Sigmoid colon (tissue), 7 donors: ENCODE measurements at places on chromosomes 4 and X. TPM values are rescaled to one million over a fixed set of nuclear protein-coding genes. Genes with fewer than 3 reads are reported as not detected.
A peak's percentile ranks its signal among the peaks of the same experiment; 100 is the strongest.

DNA sequence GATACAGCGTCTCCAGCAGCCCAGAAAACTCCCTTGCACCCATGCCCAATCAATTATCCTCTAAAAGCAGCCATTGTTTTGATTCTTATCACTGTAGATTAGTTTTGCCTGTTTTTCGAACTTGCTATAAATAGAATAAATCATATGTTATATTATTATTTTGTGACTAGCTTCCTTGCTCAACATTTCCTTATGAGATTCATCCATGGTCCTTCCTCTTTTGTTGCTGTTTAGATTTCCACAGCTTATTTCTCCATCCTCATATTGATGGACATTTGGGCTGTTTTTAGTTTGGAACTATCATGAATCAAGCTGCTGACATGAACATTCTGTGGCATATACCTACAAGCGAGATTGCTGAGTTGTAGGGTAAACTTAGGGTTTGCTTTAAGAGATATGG, 595.3 kb downstream of the BCOR start:
- DNase-seq: no peak

GRCh38 chr4:2837110-2837903, 6.3 kb upstream of the ADD1 start:
- DNase-seq: peak; percentile 57

DNA sequence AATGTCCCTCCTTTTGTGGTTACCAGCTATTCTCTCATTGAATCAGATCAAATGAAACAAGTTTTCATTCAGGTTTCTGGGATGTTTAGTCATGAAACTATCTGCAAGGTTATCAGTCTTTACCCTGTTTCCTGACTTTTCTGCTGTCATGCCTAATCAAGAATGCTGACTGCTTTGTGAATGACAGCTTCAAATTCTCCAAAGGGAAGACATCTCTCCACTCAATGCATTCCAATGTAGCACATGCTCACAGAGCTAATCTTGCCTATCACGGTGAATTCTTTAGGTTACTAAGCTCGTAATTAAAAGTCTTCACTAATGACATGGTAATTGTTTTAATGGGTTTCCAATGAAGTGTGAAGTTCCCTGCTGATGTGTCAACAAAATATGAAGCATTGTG, 1068.5 kb downstream of the PCDH7 start:
- no peak for DNase-seq

DNA sequence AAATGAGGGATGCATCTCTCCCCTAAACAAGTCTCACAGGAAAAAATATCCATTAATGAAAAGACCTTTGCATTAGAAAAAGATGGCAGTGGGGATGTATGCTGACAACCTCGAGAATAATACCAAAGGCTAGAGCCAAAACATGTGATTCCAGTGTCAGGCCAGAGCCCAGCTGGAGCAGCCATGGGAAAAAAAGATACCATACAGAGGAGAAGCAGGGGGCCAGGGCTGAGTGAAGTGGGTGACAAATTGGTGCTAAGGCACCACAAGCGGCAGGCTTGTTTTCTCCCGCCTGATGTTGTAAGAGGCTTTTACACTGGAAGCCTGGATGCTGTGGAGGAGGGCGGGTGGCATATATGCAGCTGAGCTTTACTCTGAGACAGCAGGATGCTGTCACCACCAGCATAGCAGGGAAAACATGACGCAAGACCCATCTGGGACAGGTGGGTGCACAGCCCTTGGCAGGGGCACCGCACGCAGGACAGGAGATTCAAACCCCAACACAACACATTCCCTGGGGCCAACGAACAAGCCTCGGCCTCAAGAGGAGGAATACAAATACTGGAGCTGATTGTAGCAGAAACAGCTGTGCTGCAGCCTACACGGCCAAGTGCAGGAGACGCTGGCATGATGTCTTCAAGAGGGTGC, 91.9 kb downstream of the TSPAN5 start:
- DNase-seq: peak; percentile 66

GRCh38 chrX:150849996-150850720, 48.3 kb downstream of the CD99L2 start:
- DNase-seq: no peak

GRCh38 chrX:110432906-110433215, 74.2 kb downstream of the RTL9 start:
- DNase-seq: no peak

DNA sequence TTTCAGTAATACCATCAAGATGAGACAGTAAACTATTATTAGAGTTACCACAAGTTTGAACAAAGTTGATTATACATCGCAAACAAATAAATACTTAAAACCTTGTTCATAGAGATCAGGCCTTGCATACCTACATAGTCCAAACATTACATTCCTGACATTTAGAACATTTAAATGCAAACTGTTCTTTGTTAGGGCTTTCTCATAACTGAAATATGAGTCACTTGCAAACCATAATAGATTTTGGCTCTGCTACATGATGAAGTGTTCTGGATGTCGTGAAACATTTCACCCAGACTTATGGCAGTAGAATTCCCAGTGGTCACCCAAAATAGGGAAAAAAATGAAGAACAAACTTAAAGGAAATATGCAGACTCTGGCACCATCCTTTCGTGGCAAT, 75.0 kb downstream of the FAT4 start:
- no peak for DNase-seq

DNA sequence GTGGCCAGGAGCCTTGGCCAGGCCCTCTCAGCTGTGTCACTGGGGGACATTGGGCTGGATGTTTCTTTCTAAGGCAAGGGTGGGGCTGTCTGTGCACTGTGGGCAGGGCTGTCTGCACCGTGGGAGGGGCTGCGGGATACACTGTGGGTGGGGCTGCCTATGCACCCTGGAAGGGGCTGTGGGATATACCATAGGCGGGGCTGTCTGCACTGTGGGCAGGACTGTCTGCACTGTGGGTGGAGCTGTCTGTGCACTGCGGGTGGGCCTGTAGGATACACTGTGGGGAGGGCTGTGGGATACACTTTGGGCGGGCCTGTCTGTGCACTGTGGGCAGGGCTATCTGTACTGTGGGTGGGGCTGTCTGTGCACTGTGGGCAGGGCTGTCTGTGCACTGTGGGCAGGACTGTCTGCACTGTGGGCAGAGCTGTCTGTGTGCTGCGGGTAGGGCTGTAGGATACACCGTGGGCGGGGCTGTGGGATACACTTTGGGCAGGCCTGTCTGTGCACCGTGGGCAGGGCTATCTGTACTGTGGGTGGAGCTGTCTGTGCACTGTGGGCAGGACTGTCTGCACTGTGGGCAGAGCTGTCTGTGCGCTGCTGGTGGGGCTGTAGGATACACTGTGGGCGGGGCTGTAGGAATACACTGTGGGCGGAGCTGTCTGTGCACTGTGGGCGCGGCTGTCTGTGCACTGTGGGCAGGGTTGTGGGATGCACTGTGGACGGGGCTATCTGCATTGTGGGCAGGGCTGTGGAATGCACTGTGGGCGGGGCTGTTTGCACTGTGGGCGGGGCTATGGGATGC, 31.1 kb downstream of the ACOX3 start:
- peak; percentile 68 for DNase-seq

DNA sequence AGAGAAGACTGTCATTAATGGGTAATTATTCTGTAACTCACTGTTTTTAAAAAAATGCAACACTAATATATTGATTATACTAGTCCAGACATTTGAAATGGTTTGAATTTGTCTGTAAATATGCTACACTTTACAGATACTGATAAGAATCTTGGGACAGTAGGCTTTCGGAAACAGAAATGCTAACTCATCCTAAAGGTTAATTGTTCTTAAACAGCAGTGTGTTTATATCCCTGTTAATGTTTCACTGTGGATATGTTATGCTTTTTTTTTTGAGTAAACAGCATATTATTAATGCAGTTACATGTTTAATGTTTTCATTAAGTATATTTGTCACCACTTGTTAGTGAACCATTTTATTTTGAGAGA, 31.4 kb downstream of the EXOC1 start:
- DNase-seq: no peak

- no peak for DNase-seq
Observed at GRCh38 chrX:39773923-39774773, 323.6 kb downstream of the BCOR start.

GRCh38 chr4:11393551-11393950, 35.1 kb downstream of the HS3ST1 start:
- DNase-seq: no peak

GRCh38 chrX:149572743-149573142, 14.5 kb downstream of the MAGEA9B start:
- DNase-seq: peak; percentile 2

DNA sequence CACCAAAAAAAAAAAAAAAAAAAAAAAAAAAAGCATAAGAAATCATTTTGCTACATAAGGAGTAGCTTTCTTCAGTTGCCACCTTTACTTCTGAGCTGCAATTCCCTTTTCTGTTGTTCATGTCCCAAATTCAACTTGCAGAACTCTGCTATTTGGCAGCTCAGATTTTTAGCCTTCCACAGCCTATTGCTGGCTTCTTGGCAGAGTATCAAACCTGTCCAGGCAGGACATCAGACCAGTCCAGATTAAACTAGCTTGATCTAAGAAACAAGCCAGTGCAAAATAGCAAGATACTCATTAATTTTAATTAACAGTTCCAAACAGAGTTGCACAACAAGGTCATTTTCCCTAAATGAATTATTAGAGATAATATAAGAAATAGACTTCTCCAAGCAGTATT, 123.6 kb upstream of the NR3C2 start:
- no peak for DNase-seq

DNA sequence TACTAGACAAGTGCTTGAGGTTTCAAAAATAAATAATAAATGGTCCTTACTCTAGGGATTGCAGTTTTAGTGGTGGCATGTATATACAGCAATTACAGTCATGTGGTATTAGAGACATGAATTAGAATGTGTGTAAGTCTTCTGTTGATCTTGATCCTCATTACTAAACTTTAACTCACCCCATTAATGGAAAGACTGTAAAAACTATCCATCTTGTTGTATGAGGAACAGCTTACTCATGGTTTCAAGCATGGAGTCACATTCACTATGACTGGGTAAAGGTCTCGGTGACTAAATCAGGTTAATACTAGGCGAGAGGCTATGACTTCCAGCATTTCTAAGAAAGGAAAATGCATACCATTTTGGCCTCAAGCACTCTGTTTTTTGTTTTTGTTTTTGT, 107.0 kb upstream of the HPGD start:
- no peak for DNase-seq

DNA sequence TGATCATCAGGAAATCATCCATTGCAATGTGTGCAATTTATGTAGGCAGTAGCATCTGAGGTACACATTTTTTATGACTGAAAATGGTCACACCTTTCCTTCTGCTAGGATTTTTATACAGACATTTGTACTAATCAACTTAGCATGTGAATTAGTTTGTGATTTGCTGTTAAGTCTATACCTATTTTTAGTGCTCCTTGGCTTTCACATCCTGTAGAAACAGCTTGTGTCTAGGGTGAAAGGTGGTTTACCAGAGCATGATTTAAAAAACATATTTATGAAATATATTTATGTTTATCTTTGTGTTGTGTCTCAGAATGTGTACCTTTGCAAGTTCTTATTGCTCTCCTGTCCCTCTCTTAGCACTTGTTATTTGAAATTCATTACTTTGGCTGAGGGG, 916.0 kb downstream of the TECRL start:
- DNase-seq: no peak

Gene FGG
- total RNA-seq: not detected

Gene LDB2
- 20.7 TPM for total RNA-seq

Gene RHOXF1
- total RNA-seq: not detected

Gene GPR119
- not detected for total RNA-seq

Gene RAB9B
- 11.4 TPM for total RNA-seq

Gene UCP1
- total RNA-seq: not detected

Gene CISD2
- 11.8 TPM for total RNA-seq

Gene ZNF711
- total RNA-seq: 3.6 TPM

Gene SATL1
- not detected for total RNA-seq

Gene POF1B
- 0.66 TPM for total RNA-seq

Gene FAM9C
- not detected for total RNA-seq
